ENCODE measurements at places on chromosomes 6 and 20.

DNA sequence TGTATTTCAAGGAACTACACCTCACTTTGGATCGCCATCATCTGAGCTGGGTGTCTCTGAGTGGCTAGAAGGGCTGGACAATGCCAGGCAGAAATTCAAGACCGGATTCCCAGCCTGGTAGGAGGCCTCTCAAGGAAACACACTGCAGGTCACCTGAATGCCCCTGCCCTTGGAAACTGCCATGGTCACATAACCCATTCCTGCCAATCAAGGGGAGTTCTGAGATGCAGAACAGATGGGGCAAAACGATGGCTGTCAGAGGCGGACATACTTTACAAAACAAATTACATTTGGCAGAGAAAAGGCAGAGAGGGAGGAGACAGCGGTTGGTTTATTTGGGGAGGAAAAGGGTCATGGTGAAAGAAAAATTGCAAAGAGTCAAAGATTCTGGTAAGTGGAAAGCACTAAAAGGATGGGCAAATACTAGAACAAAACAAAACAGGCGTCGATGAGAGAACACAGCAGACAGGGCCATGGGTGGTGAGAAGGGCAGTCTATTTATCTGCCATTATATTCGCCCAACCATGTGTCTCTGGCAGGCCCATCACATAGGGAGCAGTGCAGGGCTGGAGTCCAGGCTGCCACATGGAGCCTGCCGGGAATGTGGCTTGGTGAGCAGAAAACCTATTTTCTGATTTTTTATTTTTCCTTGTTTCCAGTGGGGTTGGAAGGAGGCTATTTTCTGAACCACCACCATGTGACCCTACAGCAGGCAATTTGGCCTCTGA lies 13.5 kb downstream of the BEND3 start:
- DNase-seq: no peak

DNA sequence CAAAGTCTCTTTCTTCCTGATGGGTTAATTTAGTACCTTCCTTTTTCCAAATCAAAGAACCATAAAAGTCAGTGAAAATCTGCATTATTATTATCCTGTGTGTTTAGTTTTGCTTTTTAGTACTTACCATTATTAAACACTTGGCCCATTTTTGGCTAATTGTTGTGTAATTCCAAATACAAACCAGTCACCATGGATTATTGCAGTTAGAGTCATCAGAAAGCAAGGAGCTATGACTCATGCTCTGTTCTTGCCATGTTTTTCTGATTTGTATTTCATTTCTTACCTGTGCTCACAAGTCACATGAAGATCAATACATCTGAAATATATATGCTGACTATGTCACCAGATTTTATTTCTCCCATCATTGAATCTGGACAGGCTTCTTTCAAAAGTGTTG lies 31.3 kb downstream of the SLC22A3 start:
- no peak for DNase-seq

GRCh38 chr6:131641554-131641953 lies 4.5 kb downstream of the ENPP3 start:
- DNase-seq: no peak

DNA sequence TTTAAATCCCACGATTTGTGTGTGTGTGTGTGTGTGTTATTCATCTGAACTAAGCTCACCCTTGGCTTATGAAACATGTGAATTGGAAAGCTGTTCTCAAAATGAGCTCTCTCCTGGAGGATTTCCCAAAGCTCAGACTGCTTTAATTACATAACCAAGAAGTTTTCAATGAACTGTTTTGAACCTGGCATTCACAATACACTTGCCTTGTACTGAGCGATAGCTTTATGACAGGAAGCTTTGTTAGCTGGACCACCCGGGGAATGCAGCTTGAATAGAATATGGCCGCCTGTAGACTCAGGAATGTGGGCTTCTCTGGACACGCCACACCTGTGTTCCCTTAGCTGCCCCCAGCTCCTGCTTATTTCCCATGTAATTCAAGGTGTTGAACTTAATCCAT lies 71.4 kb upstream of the PREP start:
- no peak for DNase-seq

GRCh38 chr6:2737885-2738284 lies 12.8 kb downstream of the MYLK4 start:
- DNase-seq: no peak

DNA sequence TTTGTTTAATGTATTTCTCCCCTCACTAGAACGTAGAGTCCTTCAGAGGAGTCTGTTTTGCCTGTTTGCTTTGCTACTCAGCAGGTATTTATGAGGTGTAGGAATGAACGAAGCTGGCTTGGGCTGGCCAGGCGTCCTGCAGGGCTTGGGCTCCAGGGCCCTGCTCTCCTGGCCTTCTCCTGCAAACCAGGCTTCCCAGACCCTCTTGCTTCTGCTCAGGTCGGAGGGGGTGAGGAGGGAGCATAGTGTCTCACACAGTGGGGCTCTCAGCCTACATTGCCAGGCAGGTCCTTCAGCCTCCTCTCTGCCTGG lies 24.6 kb upstream of the MLN start:
- no peak for DNase-seq

DNA sequence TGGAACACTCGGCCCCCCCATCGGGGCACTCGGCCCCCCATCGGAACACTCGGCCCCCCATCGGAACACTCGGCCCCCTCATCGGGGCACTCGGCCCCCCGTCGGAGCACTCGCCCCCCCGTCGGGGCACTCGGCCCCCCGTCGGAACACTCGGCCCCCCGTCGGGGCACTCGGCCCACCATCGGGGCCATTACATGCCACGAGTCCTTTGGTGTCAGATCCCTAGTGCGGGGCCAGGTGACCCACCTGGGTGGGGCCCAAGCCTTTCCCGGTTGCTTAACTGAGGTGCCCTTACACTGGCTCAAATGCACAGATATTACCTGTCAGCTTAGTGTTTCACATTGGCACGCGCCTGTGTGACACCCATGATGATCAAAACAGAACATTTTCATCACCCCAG lies 95.9 kb downstream of the TAF4 start:
- no peak for DNase-seq

DNA sequence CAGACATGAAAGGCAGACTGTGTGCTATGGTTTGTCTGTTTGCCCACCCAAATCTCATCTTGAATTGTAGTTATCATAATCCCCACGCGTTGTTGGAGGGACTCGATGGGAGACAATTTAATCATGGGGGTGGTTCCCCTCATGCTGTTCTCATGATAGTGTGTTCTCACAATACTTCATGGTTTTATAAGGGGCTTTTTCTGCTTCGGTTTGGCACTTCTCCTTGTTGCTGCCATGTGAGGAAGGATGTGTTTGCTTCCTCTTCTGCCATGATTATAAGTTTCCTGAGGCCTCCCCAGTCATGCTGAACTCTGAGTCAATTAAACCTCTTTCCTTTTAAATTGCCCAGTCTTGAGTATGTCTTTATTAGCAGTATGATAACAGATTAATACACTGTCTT lies 47.2 kb upstream of the MICB start:
- no peak for DNase-seq
